ENCODE measurements at places on chromosomes 5 and 9.

GRCh38 chr5:130479045-130479804, 575.0 kb downstream of the CHSY3 start:
- no peak for DNase-seq

DNA sequence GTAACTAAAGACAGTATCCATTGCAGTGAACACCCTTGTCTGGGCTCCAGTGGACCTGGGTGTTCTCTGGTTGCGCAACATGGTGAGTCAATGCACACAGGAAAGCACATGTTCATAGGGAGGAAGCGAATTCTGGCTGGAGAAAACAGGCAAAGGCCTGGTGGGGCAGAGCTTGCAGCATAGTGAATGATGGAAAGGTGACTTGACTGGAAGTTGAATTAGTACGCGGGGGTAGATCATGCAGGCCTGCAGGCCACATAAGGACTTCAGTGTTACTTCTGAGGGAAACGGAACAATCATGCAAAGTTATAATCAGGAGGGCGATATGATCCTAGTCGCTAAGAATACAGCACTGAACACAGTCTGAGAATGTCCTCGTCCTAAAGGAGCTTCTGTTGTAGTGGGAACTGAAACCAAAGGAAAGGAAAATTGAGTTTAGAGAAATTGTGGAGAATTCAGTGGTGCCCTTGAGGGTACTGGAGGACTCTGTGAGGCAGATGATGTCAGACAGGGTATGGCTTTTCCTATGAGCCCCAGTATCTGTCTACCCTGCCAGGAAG, 71.9 kb upstream of the RANBP3L start:
- DNase-seq = peak; percentile 88

- no peak for DNase-seq
These were observed 622.6 kb downstream of the PRR16 start for GRCh38 chr5:121086671-121087070.

DNA sequence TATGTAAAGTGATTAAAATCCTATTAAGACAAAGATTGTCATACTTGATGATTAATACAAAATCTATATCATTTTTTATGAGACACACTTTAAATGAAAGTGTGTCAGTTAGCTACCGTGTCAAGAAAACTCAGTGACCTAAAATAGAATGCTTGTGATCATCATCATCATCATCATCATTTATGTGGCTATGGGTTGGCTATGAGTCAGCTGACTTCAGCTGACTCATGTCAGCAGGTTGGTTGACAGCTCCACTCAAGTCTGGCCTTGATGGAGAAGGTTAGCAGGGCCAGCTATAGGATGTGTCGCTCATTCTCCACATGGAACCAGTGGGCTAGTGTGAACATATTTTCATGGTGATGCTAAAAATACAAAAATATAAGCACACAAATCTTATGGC, 43.8 kb upstream of the ZNF300 start:
- no peak for DNase-seq

GRCh38 chr9:95157481-95158151, 159.9 kb downstream of the FANCC start:
- DNase-seq = peak; percentile 94

DNA sequence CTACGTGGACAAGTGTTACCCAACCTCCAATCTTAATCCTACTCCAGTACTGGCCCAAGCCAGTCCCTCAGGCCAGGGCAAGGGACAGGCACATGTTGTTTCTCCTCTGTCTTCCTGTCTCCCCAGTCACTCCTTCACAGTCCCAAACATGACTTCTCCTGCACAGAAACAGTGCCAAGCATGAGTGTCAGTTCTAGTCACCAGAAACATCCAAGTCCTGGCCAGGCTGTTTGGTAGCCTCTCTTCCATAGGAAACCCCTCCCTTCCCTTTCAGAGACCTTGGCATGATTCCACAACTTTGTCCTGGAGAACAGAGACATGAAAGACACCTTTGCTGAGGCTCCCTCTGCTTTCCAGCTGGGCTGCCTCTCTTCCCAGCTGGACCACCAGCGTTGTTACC, 56.2 kb upstream of the SLC2A8 start:
- DNase-seq = peak; percentile 7

- DNase-seq = no peak
These were observed 35.3 kb upstream of the BARX1 start for GRCh38 chr9:93990448-93990847.

GRCh38 chr5:101260857-101261256, 357.8 kb upstream of the ST8SIA4 start:
- DNase-seq = no peak

GRCh38 chr5:5278815-5279381, 138.8 kb downstream of the ADAMTS16 start:
- DNase-seq = no peak

DNA sequence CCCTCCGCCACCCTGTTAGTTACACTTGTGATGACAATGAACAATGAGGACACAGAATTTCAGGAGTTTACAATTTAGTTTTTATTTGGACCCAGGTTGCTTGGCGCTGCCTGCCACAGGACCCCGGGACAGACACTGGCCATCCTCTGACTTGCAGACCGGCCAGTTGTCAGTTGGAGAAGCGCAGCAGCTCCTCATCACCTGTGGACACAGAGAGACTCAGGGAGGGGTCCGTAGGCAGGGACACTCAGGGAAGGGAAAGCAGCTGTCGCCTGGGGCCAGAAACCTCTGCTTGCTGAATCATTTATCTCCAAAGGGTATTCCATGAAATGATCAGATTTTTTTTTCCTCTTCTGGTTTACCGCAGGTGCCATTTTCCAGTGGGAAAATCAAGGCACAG, 18.0 kb downstream of the AMBP start:
- DNase-seq = no peak

DNA sequence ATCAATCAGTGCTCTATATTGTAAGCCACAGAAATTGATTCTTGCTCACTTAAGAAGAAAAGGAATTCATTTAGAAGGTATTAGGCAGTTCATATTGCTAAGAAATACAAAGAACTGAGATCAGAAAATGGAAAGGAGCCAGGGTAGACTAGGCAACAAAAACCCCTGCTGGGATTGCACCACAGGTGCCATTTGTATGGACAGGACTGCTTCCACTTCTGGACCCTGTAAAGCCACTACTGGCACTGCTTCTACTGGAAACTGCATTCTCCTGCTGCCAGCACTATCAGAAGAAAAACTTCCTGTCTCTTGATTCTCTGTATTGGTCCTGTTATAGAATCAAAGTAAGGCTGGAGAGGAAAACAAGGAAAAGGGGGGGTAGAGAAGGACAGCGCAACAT, 45.9 kb downstream of the CERT1 start:
- no peak for DNase-seq

GRCh38 chr5:164722702-164723101, 1217.3 kb downstream of the MAT2B start:
- no peak for DNase-seq

GRCh38 chr5:177526191-177526590, 9.4 kb upstream of the DDX41 start:
- DNase-seq = no peak

DNA sequence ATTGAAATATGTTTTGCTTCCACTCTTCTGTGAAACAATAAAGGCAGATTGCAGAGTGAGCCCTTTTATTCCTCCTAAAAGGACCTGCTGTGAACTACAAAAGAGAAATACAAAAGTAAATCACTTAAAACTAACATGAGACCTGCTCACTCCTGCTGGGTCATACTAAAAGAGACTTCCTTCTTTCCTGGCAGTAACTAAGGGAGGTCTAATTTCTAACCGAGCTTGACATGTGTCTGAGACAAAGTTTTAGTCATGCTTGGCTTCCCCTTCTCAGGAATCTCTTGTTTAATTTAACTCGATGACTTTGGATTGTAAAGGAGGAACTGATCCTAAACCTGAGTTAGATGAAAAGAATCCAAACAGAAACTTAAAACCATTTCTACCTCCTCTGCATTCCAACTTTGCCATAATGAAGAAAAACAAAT, 86.4 kb upstream of the CDH6 start:
- peak; percentile 67 for DNase-seq

GRCh38 chr5:179131321-179131835, 71.2 kb downstream of the ZNF354C start:
- no peak for DNase-seq

GRCh38 chr5:39019254-39019653, 54.9 kb downstream of the RICTOR start:
- peak; percentile 53 for DNase-seq

- peak; percentile 77 for DNase-seq
These were observed 6.2 kb upstream of the SPINK4 start for GRCh38 chr9:33233626-33234342.

GRCh38 chr5:157046041-157046440, 12.9 kb downstream of the HAVCR1 start:
- no peak for DNase-seq

DNA sequence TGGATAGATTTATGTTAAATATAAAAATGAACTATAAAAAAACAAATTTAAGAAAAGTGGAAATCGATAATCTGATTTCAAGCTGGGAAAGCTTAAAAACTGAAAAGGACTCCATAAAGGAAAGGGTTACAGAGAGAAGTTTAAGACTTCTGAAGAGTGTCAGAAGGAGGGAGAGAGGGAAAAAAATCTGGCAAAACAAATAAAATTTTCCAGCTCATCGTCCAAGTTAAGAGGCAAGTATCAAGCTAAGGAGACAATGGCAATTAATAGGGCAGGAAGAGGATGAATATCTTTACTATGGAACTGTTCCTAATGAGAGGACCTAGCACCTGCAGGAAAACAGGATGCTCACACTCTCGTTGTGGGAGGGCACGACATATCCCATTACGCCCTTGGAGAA, 20.5 kb upstream of the HEXB start:
- no peak for DNase-seq

- peak; percentile 55 for DNase-seq
These were observed 18.4 kb downstream of the SLC25A46 start for GRCh38 chr5:110757118-110757729.

- DNase-seq = no peak
These were observed 85.4 kb upstream of the AGXT2 start for GRCh38 chr5:35133186-35133585.

DNA sequence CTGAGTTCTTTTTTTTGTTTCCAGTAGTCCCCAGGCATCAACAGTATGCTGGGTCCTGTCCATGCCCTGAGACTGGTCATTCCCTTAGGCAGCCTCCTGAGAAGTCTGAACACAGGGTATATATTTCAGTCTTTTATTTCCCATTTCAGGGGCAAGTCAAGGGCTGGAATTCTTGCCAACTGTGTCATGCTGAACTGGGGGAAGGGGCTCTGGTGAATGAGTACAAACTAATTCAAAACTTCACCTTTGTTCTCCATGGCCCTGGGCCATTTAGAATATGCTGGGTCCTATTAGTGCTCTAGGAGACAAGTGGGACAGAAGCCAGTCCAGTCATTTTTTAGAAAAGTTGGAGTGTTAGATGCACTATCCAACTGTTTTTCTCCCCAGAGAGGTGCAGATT, 170.3 kb downstream of the TMC1 start:
- DNase-seq = no peak

GRCh38 chr9:103301051-103301450, 305.9 kb downstream of the CYLC2 start:
- DNase-seq = no peak

DNA sequence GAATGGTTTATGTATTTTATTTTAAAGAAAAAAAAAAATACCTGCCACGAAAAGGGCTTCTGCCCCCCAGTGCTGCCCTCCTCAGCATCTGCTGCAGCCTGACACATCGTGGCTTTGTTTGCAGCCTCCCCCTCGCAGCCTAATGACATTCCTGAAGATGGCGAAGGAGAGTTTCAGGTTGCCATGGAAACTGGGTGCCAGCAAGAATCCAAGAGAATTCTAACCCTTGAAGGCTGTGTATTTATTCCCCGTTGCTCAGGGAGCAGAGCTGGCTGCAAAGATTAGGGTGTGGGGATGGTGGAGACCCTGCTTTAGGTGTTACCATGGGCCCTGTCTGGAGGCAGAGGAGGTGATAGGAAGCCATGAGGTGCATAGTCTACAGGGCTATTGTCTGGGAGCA, 126.6 kb downstream of the NSG2 start:
- DNase-seq = no peak

DNA sequence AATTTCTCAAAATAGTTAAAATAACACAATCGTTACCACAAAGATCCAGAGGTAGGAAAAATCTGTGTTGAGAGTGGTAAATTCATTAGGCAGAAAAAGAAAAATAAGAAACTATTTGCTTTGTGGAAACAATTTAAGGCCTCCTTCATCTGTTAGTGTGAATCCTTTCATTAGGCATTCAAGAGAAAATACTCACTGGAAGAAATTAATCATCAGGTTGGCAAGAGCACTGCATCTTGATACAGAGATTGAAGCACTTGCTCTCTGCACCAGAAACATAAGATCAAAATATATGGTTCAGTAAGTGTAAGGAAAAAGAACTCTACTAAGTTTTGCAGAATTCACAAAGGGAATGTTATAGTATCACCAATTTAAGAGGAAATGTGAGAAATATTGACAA, 44.4 kb downstream of the TTC39B start:
- DNase-seq = no peak

DNA sequence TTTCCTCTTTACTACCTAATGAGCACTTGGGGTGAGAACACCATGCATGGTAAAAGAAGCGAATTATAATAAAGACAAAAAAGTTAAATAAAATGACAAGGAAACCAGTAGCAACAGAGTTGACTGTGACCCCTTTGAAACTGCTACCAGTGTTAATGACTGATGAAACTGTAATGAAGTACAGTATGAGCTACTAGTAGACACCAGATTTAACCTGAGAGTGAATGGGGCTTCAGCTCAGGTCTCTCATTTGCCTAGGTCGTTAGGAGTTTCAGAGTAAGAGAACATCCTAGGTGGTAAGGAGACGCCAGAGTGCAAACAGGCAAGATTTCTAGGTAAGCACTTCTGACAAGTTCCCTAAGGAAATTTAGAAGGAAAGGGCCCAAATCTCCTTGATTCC, 346.4 kb downstream of the BNC2 start:
- no peak for DNase-seq

DNA sequence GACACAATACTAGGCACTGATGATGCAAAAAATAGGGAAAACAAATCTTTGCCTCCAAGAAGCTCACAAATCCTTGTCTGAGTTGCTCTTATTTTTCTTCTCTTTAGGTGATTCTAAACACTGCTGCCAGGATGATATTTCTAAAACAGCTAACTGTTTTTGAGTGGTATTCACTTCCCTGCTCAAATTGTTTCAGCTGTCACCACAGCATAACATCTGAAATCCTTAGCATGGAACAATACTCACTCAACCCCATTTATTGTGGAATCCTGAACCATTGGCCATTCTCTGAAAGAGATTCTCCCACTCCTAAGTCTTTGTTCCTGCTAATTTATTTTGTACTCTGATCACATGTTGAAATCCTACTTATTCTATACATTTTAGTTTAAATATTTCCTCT, 4.8 kb upstream of the SHOC1 start:
- no peak for DNase-seq

DNA sequence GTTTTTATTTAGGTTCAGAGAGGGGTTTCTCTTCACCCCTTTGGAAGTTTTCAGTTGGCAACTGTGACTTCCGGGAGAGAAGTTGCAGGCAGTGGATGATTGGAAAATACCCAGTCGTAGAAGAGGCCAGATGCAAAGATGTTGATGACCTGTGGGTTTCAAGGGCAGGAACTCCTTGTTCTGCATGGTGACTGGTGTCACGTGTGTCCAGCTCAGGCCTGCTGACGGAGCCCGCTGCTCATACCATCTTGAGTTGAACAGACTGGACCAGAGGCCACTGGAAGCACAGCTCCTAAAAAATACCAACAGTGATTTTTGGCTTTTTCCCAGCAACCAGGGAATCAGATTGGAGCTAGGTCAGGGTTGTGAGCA, 243.9 kb upstream of the KLF4 start:
- no peak for DNase-seq

GRCh38 chr5:158421319-158421718, 562.4 kb upstream of the CLINT1 start:
- no peak for DNase-seq

All from fibroblast of upper back skin (primary cell).